ENCODE measurements at places on chromosomes 12 and 14. TPM values are rescaled to one million over a fixed set of nuclear protein-coding genes. Genes with fewer than 3 reads are reported as not detected.

The ASCL1 gene
- 17.8 TPM for total RNA-seq

The EML5 gene
- 1.2 TPM for total RNA-seq

The SYCP3 gene
- total RNA-seq = 0.76 TPM

The GUCY2C gene
- total RNA-seq = under 0.01 TPM

The GLI1 gene
- 0.85 TPM for total RNA-seq

The CARMIL3 gene
- 0.52 TPM for total RNA-seq

The GPRC5D gene
- not detected for total RNA-seq

The NR1H4 gene
- total RNA-seq = 0.05 TPM

The GYS2 gene
- not detected for total RNA-seq

The TPPP2 gene
- not detected for total RNA-seq

The OR4K15 gene
- total RNA-seq = not detected

The SLC15A5 gene
- not detected for total RNA-seq

The EPYC gene
- 0.14 TPM for total RNA-seq

The ANP32D gene
- total RNA-seq = not detected

DNA sequence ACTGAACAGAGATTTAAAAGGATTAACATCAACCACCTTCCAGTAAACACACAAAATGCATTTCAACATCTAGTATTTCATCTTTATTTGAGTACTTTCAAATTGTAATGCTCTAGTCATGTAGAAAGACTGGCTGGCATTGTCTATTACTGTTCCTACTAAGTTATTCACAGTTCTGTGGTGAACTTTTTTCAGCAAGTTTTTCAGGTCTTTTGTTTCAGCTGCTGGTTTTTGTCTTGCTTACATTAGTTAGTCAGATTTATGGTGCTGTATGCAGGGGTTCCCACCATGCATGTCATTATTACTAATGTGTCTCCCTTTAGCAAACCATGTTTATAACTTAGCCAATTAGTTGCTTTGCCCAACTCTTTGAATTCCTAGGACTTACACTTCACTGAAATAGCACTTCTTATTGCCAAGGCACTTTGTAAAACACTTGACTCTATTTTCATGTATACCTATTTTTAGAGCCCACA lies 253.4 kb upstream of the KITLG start:
- DNase-seq = no peak

GRCh38 chr12:97380440-97380839 lies 82.2 kb upstream of the RMST start:
- DNase-seq = no peak

GRCh38 chr12:65611396-65611795 lies 212.9 kb upstream of the HMGA2 start:
- DNase-seq = no peak

- no peak for DNase-seq
These were observed 71.9 kb upstream of the DDX11 start for GRCh38 chr12:31001581-31002360.

- DNase-seq = no peak
These were observed 126.6 kb downstream of the PRMT8 start for GRCh38 chr12:3617565-3617964.

DNA sequence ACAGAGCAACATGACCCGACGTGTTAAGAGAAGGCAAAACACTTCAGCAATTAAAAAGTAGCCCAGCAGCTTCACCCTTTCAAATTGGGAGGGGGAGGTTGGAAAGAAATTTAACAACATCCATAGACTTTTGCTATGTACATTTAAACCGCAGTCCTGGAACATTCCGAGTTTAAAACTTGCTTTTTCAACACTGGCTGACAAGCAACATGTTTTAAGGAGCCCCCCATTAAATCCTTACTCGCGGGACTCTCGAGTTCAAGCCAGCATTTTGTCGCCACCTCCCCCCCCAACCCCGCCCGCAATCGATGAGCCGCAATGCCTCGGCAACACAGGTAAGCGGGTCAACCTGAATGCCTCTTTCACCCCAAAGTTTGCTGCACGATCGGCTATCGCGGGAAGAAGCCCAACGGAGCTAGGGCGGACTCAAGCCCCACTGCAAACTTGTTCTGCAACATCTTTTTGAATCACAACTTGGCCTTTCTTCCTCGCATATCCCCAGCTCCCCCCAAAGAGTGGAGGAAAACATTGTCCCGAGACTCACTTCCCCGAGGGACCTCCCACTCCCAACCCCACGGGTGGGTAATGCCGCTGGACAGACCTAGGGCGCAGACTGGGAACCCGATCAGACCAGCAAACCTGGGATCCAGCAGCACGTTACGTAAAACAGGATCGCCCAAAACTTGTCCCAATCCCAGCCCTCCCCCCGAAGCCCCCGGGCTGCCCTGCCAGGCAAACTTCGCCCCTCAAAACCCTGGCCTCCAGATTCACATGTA lies 777 bp downstream of the ZFP36L1 start:
- no peak for DNase-seq

DNA sequence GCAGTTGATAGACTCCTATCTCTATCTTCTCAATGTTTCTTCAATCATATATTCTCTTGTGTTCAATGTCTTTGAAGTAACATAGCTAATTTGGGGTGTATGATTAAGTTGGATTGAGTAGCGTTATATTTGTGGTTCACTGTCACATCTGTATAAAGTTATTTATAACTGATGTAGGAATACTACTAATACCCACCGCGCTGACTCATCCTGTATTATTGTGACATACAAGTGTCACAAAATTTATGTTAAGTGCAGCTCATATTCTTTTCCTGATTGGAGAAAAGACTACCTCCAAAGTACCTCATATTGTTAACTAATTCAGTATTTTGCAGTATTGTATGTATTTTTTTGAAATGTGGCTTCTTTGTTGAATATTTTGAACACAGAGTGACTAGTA lies 940.8 kb downstream of the SLC6A15 start:
- DNase-seq = no peak

DNA sequence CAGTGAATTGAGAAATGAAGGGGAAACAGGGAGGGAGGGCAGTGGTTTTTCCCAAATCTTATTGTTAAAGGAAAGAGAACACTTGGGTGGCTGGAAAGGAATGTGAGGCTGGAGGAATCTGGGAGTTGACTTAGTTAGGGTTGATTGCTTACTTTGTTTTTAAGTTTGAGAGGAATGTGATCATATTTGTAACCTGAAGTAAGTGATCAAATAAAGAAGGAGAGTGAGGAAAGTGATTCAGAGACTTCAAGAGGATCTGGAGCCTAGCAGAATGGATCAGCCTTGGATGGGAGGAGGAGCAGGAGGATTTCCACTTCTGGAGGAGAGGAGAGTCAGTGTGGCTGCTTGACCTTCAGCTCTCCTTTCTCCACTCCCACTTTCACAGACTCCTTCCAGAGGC lies 6.0 kb upstream of the LRP6 start:
- no peak for DNase-seq

DNA sequence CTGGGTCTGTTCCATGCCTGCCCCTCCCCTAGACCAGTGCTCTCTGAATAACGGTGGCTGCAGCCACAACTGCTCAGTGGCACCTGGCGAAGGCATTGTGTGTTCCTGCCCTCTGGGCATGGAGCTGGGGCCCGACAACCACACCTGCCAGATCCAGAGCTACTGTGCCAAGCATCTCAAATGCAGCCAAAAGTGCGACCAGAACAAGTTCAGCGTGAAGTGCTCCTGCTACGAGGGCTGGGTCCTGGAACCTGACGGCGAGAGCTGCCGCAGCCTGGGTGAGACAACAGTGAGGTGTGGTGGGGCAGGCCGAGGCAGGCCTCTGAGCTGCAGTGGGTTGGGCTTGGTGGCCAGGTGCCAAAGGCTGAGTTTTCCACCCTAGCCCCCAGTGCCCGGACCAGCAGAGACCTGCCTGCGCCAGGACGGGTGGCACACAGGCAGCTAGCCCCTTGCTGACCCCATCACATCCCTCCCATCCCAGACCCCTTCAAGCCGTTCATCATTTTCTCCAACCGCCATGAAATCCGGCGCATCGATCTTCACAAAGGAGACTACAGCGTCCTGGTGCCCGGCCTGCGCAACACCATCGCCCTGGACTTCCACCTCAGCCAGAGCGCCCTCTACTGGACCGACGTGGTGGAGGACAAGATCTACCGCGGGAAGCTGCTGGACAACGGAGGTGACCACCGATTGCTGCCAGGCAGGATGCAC lies 28.2 kb upstream of the LRP1-AS start:
- DNase-seq = peak; percentile 17

DNA sequence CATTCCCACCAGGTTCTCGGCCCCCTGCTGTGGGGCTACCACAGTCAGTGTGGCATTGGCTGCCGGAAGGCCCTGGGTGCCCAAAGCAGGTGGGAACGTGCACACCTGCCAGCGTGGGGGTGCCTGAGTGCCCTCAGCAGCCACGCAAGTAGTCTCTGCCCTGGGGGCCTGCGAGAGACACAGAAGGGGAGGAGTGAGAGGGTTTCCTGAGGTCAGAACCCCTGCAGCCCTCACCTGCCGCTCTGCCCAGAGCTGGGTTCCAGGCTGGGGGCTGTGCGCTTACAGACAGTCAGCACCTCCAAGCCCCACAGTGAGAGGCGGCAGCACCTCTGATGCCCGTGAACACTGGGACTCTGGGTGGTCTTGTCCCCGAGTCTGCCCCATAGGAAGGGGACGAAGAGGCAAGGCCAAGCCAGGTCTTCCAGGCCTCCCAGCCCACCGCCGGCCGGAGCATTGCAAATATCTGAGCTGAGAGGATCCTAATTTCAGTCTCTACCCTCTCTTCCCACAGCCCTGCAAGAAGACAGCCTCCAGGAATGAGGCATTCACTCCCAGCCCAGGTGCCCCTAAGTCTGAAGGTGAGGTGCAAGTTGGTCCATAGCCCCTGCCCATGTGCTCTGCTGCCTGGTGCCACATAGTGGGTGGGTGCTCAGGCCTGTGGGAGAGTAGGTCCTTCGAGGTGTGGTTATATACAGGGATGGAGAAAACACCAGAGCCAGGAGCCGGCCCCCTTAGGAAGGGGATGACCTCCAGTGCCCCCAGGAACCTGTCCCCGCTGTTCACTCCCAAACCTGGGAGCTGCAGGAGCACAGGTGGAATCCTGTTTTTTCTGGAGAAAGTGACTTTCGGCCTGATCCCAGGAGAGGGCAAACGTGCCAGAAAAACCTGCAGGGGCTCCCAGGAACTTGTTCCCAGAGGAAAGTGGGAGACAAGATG lies 291.1 kb upstream of the RTL1 start:
- DNase-seq = no peak

DNA sequence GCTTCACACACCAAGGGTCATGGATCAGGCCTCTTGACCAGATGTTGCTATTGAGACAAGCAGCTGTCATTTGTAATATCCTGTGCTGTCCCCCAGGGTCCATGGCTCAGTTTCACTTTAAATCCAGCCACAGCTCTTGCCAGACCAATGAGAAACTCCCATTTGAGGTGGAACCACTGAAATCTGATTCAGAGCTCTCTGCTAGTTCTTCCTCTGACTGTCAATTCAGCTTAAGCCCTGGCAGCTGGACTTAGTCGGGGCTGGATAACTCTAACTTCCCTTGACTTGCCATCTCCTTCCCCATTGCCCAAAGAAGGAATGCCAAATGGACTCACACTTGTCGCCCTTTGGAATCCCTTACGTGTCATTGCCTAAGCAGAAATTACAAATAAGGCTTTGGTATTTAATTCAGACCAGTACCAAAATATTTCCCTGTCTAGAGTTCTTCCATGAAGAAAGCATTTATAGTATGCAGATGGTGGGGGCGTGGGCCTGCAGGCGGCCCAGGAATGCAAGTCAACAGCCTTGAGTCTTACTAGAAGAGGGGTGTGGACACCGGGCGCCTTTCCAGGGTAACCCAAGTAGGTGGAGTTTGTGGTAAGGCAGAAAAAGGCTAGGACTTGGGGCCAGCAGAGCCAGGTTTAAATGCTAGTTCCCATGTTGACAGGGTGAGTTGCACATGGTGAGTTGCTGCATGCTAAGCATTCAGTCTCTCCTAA lies 96.9 kb upstream of the TMPO start:
- no peak for DNase-seq

DNA sequence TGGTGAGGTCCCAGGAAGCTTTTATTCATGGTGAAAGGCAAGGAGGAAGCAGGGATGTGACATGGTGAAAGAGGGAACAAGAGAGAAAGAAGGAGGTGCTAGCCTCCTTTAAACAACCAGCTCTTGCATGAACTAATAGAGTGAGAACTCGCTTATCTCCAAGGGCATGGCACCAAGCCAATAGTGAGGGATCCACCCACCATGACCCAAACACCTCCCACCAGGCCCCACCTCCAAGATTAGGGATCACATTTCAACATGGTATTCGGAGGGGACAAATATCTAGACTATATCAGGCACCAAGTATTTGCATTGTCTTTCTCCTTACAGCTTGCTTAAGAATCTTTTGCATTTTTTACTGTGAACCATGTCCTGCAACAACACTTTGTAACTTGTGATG lies 91.9 kb upstream of the DHRS4 start:
- no peak for DNase-seq

DNA sequence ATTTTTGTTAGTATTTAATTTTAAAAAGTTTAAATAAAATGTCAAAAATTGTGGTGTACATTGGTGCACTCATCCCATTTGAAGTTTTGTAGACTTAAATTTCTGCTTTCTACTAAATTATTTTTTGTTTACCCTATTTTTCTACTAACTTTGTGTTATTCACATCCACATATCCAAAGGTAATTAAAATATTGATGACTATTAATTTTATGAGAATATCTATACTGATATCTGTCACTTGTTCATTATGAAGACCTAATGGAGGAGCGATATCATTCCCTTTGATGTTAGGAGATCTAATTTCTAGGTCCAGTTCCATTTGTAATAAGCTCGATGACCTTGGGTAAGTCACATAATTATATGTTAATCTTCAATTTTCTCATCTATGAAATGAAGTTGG lies 325.7 kb upstream of the STXBP6 start:
- no peak for DNase-seq

DNA sequence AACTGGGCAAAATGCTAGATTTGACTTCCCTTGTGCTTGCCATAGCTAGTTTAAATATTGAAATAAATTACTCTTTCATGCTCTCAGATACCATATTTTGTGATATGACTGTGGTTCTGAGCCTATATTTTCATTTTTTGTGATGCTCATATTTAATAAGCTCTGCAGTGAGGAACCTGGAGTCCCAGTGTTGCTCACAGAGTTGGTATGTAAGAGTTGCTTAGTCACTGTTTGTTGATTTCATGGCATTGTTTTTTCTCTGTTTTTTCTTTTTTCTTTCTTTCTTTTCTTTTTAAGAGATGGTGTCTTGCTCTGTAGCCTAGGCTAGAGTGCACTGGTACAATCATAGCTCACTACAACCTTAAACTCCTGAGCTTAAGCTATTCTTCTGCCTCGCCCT lies 750.5 kb upstream of the TMEM132C start:
- DNase-seq = no peak

DNA sequence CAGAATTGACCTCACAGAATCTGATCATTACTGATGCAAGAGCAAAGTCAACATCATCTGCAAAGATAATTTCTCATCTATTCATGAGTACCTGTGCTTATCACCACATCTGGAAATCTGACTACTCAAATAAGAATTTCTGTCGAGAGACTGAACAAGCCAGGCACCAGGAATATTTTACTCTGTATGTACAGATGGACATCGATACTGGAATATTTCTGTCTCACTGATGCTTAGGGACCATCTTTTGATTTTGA lies 105.2 kb downstream of the BICD1 start:
- DNase-seq = no peak

DNA sequence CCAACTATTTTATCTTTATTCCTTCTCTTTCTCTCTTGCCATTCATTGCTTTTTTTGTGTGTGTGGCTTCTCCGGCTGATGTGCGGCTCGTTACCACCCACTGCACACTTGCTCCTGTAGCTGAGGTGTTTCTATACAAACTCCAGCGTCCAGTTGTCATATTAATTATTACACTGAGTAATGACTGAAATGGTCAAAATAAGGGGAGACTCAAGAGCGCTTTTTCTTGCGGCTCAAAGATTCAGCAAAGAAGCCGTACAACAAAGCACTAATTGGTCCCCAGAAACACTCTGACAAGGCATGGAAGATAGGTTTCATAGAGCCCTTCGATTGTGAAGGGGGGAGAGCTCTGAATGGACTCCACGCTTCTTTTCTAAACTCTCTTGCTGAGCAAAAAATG lies 5.6 kb upstream of the ASCL1 start:
- DNase-seq = no peak

Data from thymus (tissue), 14 donors.